ENCODE measurements at places on chromosomes 7 and 10.

DNA sequence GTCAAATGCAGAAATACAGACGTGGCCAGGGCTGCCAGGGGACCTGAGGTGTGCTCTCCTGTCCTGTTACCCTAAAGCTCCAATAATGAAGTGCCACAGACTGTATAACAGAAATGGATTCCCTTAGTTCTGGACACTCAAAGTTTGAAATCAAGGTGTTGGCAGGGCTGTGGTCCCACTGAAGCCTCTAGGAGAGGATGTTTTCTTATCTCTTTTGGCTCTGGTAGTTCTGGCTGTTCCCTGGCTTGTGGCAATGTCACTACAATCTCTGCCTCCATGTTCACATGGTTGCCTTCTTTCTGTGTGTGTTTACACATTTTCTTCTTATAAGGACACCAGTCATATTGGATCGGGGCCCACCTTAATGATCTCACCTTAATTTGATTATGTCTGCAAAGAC lies 15.3 kb upstream of the EEPD1 start:
- no peak for DNase-seq

GRCh38 chr10:36057180-36057579 lies 415.1 kb upstream of the FZD8 start:
- DNase-seq: no peak

GRCh38 chr7:155818820-155819168 lies 6.5 kb upstream of the SHH start:
- DNase-seq: no peak

DNA sequence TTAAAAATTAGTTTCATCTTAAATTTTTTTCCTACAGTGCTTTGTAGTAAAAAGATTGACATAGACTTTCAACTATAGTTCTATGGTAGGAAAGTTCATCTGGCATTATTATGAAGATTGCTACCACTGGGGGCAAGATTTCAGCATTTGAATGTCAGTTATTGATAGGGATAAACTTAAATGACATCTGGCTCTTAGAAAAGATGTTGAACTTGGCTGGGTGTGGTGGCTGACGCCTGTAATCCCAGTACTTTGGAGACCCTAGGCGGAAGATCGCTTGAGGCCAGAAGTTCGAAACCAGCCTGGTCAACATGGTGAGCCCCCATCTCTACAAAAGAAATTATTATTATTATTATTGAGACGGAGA lies 1.4 kb upstream of the TRA2A start:
- DNase-seq: no peak

DNA sequence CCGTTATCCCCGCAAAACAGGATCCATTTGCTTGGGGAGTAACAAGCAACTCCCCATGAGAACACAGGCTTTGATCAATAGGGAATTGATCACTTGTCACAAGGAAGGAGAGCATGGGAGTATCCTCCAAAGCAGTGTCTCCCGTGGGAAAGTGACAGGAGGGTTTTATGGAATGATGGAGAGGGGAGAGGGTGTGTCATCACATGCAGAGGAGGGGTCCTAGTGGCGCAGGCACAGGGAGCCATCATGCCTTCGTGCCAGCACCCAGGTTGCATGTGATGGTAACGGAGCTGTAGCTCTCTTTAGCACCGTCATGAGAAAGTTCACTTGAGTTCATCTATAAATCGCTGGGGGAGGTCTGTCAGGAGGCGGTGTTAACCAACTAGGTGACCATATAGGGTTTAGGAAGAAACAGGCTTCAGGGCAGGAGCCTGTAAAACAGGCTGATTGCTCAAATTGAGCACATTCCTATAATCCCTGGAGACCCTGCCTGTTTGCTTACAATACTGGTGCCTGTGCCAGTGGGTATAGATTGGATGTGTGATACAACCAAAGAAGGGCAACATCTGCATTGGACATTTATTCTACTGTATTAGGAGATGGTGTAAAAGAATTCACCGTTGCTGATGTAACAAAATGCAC lies 428.5 kb downstream of the GALNT17 start:
- no peak for DNase-seq

- no peak for DNase-seq
Observed at GRCh38 chr10:114285961-114286441, 46.9 kb downstream of the VWA2 start.

All from Caki2 (cell line).